GM23338 (cell line): ENCODE measurements at places on chromosomes 7 and 10. TPM values are rescaled to one million over a fixed set of nuclear protein-coding genes. Genes with fewer than 3 reads are reported as not detected.

CCL26 gene
- 3.0 and 6.2 TPM in 2 replicates for total RNA-seq

AOC1 gene
- 0.47 TPM in 1 of 2 replicates, not detected in the other for total RNA-seq

SYT15 gene
- 0.39 TPM in 1 of 2 replicates, not detected in the other for total RNA-seq

LIPM gene
- total RNA-seq: not detected in 2 replicates

CALHM1 gene
- 0.93 TPM in 1 of 2 replicates, not detected in the other for total RNA-seq
